Heart right ventricle (tissue), 16 donors: ENCODE measurements at places on chromosomes 3 and 15. TPM values are rescaled to one million over a fixed set of nuclear protein-coding genes. Genes with fewer than 3 reads are reported as not detected.

The CSPG4 gene
- total RNA-seq, result 15.6 TPM

The CHRD gene
- total RNA-seq, result 3.2 TPM

The GPR149 gene
- total RNA-seq, result not detected

The ECE2 gene
- not detected for total RNA-seq

The ANKRD34C gene
- not detected for total RNA-seq

The SEMA6D gene
- 13.6 TPM for total RNA-seq

The CRABP1 gene
- not detected for total RNA-seq

The TJP1 gene
- total RNA-seq, result 146 TPM

DNA sequence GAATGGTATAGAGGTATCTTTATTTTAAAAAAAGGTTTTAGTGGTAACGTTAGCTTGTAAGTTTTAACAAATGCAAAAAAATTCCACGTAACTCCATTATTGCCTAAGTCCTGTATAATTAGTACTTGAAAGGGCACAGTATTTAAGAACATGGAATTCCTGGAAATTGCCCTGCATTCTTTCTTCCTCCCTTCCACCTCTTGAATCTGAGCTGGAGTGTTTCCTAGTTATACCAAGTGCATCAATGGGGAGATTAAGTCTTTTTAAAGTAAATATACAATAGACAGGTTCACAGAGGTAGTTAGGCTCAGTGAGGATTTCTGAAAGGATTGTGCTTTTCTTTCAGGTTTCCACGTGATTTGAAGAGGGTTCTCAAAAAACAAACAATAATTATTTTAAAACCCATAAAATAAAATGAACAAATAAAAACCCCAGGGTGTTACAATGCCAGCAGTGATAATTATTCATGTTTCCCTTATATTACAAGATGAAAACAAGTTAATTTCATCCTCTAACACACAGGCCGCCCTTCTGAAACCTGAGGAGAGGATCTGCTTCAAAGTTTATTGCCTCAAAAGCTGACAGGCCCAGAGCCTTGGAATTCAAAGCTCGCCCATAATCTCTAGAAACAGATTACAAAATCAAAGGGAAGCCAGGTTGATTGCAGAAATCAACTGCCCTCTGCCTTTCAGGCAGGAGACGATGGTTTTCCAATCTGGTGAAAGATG lies 128.8 kb upstream of the LMOD3 start:
- no peak for DNase-seq

GRCh38 chr3:72355168-72355567 lies 493.1 kb downstream of the SHQ1 start:
- no peak for DNase-seq

- no peak for DNase-seq
These were observed 170.1 kb upstream of the GBE1 start for GRCh38 chr3:81931265-81932251.

DNA sequence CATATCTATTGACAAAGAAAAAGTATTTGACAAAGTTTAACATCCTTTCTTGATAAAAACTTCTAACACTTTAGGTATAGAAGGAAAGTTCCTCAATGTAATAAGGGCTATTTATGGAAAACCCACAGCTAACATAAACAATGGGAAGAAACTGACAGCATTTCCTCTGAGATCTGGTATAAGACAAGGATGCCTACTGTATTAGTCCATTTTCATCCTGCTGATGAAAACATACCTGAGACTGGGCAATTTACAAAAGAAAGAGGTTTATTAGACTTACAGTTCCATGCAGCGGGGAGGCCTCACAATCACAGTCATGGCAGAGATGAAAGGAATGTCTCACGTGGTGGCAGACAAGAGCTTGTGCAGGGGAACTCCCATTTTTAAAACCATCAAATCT lies 17.8 kb upstream of the CLDN1 start:
- DNase-seq, result no peak

DNA sequence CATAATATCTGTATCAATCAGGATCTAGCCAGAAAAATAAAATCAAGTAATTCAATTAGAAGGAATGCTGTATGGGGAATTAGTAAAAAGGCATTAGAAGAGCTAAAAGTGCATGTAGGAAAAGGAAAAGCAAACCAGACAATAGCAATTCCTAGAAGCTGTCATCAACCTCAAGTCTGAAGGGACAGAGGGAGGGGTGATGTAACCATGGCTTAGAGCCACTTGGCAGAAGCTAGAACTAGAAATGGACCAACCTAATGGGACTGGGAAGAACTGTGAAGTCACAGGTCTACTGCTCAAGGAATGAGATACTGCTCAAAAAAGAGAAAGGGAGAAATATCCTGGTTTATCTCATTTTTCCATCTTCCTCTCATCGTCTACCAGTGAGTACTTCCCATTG lies 590.7 kb upstream of the SGO1 start:
- no peak for DNase-seq

DNA sequence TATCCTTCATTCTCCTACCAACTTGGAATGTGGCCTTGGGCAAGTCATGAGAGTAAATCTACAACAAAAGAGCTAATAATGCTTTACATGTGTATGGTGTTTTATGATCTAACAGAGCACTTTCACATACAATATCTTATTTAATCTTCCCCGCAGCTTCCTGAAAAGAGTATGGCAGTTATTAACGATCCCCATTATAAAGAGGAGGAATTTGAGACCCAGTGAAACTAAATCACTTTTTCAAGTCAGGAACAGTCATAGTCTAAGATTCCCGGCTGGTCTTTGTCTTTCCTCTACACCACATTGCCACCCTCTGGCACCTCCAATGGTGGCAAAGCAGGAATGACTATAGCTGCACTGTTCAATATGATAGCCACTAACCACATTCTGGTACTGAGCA lies 69.7 kb upstream of the CMSS1 start:
- DNase-seq, result no peak

- no peak for DNase-seq
These were observed 134.2 kb downstream of the LIPC start for GRCh38 chr15:58566029-58566428.

DNA sequence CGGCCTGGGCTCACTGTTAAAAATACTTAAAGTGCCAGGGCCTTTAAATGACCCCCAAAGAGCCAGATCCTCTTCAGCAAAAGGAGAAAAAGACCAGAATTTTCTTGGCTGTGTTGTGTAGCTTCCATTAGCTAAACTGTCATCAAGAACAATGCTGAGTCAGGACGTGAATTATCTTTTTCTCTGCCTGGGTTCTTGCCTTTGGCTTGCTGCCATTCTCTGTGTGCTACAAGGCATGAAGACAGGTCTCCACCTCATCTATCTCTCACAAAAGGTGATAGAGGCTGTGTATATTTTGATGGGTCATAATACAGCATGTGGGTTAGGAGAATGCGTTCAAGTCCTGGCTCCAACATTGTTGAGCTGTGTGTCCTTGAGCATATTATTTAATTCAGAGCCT lies 52.4 kb upstream of the SELENOK start:
- DNase-seq, result no peak
